ENCODE measurements at places on chromosomes 7 and 10.

- no peak for DNase-seq
Measured at GRCh38 chr7:134920026-134920753, 66.1 kb upstream of the AGBL3 start.

GRCh38 chr10:122112021-122112616, 123.2 kb downstream of the TACC2 start:
- DNase-seq = no peak

- no peak for DNase-seq
Measured at GRCh38 chr7:99014113-99014985, 129.6 kb downstream of the SMURF1 start.

DNA sequence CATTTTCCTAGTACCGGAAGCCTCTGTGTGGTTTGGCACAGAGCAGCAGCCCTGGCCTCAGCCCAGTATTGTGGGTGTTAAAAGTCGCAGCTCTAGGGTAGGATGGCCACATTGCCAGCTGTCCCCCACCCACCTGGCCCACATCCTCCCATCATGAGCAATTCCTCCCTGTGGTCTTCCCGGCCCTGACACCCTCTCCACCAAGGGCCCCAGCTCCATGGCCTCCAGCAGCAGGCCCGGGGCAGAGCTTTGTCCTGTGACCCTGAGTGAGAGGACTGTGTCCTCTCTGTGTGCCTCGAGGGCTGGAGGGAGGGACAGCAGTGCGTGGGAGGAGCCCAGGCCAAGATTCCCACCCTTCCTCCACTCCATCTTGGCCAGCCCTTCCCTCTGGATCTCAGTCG, 93.7 kb downstream of the MYL10 start:
- DNase-seq = no peak

DNA sequence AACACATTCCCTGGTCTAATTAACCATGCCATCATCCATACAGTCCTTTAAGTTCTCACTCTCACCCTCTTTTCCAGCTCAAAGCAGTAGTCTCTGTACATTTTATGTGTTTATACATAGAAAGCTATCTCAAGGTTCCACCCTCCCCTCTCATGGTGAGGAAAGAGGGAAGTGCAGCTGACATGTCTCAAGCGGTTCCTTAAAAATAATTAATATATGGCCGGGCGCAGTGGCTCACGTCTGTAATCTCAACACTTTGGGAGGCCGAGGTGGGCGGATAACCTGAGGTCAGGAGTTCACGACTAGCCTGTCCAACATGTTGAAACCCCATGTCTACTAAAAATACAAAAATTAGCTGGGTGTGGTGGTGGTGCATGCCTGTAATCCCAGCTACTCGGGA, 36.7 kb downstream of the ZC3HAV1 start:
- DNase-seq = no peak

Data from GDM1 (cell line).